ENCODE measurements at places on chromosomes 16 and 17. TPM values are rescaled to one million over a fixed set of nuclear protein-coding genes. Genes with fewer than 3 reads are reported as not detected.

Gene GNG13
- polyA plus RNA-seq = not detected

Gene KRT20
- polyA plus RNA-seq = not detected

Gene AATK
- polyA plus RNA-seq = 0.21 TPM

Gene SOST
- polyA plus RNA-seq = not detected

Gene CHD9NB
- polyA plus RNA-seq = 1.2 TPM

Gene FBXL16
- 3.0 TPM for polyA plus RNA-seq

Gene GLG1
- polyA plus RNA-seq = 107 TPM

Gene RHBDL1
- polyA plus RNA-seq = 4.1 TPM

Gene ARHGAP44
- 1.0 TPM for polyA plus RNA-seq

Gene TBX2
- polyA plus RNA-seq = 64.1 TPM

GRCh38 chr16:58443783-58444182, 51.5 kb downstream of the GINS3 start:
- H3K27ac ChIP-seq = no peak overlapping the region
- no peak for DNase-seq

DNA sequence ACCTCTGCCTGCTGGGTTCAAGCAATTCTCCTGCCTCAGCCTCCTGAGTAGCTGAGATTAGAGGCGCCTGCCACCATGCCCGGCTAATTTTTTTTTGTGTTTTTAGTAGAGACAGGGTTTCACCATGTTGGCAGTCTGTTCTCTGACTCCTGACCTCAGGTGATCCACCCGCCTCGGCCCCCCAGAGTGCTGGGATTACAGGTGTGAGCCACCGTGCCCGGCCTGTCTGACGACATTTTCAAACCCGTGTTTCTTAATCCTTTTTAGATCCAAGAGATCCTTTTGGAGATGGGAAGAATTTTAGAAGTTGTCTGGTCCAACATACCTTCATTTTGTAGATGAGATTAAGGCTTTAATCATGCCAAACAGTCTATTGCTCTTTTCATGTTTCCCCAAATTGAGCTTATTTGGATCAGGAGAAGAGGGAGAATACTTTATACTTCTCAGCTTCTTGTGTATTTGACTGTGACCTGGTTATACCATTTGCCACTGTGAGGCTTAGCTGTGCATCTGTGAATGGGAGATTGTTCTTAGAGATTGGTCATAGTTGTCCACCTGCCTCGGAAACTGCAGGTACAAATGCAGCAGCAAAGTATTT, 25.8 kb downstream of the USP10 start:
- H3K4me1 ChIP-seq = peaks cover 15% of the 10 kb centered on the region
- no peak overlapping the region for H3K4me3 ChIP-seq
- H3K36me3 ChIP-seq = no peaks in the 10 kb centered on the region
- H3K27me3 ChIP-seq = no peaks in the 10 kb centered on the region
- DNase-seq = no peak

DNA sequence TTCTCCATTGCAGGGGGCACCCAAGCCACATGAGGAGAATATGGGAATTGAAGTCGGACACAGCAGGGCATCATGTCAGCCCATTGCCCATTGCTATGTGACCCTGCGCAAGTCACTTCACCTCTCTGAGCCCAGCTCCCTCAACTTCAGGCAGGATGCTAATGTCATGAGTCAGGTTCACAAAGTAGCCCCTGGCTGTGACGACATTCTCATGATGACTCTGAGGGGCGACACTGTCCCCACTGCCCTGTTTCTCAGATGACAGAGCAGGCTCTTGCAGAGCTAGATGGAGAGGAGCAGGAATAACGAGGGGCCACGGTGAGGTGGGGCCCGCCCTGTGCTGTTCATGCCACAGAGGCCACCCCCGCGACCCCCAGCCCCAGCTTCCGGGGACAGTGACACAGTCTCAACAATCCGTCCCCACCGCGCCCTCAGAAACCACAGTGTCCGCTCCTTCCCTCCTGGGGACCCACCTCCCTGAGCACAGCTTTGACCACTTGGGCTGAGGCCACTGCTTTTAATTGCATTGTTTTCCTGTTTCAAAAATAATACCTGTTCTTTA, 13.2 kb upstream of the ZNF469 start:
- H3K4me1 ChIP-seq = no peaks in the 10 kb centered on the region
- no peak for DNase-seq
- H3K4me3 ChIP-seq = no peak overlapping the region
- no peaks in the 10 kb centered on the region for H3K27me3 ChIP-seq

GRCh38 chr16:82848013-82848412, 221.2 kb downstream of the CDH13 start:
- no peak for DNase-seq
- no peaks in the 10 kb centered on the region for H3K4me1 ChIP-seq
- no peaks in the 10 kb centered on the region for H3K27me3 ChIP-seq
- H3K36me3 ChIP-seq = no peaks in the 10 kb centered on the region

- no peak overlapping the region for H3K4me3 ChIP-seq
- no peaks in the 10 kb centered on the region for H3K36me3 ChIP-seq
- H3K4me1 ChIP-seq = peaks cover 7% of the 10 kb centered on the region
- DNase-seq = peak; percentile 82
- H3K27me3 ChIP-seq = no peaks in the 10 kb centered on the region
Observed at GRCh38 chr16:9061358-9061813, 30.1 kb upstream of the HAPSTR1 start.

- H3K4me1 ChIP-seq = no peaks in the 10 kb centered on the region
- no peak overlapping the region for H3K4me3 ChIP-seq
- DNase-seq = no peak
- no peaks in the 10 kb centered on the region for H3K27me3 ChIP-seq
Observed at GRCh38 chr16:12749076-12749475, 54.6 kb downstream of the CPPED1 start.

- no peak within 1 kb of the TSS for H3K27ac ChIP-seq
- peaks cover 2% of the 10 kb centered on the region for H3K36me3 ChIP-seq
- no peak within 1 kb of the TSS for H3K4me3 ChIP-seq
- no peaks in the 10 kb centered on the region for H3K4me1 ChIP-seq
- H3K27me3 ChIP-seq = peaks cover 2% of the 10 kb centered on the region
- DNase-seq = peak; percentile 79
Observed at GRCh38 chr17:4903051-4903818, at the start of gene CHRNE. TSS of gene CHRNE (minus strand) at chr17:4903098. CDS start at chr17:4903063, 35 bp downstream.

DNA sequence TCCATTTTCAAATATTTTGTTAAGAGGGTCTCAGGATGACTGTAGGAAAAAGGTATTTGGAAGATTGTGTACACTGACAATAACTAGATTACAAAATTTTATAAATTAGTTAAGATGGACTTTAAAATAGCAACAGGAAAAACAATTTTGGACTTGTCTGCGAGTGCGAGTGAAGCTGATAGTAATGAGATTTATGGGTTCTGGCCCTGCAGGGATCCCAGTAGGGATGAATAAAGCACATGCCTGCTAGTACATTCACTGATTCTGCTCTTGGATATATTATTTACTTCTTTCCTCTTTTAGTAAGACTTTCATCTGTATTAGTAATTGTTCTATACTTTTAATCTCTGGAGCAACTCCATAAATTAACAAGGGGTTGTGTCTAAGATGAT, 28.2 kb downstream of the PRKCA start:
- no peak overlapping the region for H3K27ac ChIP-seq
- H3K27me3 ChIP-seq = no peaks in the 10 kb centered on the region
- no peaks in the 10 kb centered on the region for H3K4me1 ChIP-seq
- peaks cover 14% of the 10 kb centered on the region for H3K36me3 ChIP-seq
- no peak for DNase-seq

DNA sequence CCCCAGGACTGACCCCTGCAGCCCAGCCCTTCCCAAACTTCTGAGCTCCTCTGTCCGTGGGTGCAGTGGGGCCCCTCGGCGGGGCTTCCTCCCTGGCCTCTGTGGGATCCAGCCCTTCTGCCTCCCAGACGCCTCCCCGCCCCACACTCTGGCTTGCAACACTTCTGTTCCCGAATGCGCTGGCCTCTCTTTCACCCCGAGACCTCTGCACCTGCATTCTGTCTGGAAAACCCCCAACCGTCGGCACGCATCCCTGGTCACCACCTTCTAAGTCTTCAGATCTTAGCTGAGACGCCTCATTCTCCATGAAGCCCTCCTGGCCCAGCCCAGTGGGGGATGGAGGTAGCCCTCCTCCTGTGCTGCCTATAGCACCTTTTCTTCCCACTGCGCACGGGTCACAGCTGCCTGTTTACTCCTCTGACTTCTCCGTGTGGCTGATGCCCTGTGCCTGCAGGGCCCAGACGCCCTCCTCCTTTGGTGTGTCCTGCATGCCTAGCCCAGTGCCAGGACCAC, 26.4 kb downstream of the TMEM235 start:
- DNase-seq = peak; percentile 13
- peaks cover 7% of the 10 kb centered on the region for H3K27me3 ChIP-seq
- peaks cover 3% of the 10 kb centered on the region for H3K4me1 ChIP-seq
- no peak overlapping the region for H3K27ac ChIP-seq

GRCh38 chr16:84585467-84585866, 32.4 kb downstream of the COTL1 start:
- DNase-seq = no peak
- peaks cover 9% of the 10 kb centered on the region for H3K4me1 ChIP-seq

GRCh38 chr17:68196394-68197090, 51.3 kb upstream of the AMZ2 start:
- H3K36me3 ChIP-seq = no peaks in the 10 kb centered on the region
- DNase-seq = no peak
- H3K27ac ChIP-seq = no peak overlapping the region
- no peak overlapping the region for H3K4me3 ChIP-seq
- peaks cover 60% of the 10 kb centered on the region for H3K27me3 ChIP-seq

DNA sequence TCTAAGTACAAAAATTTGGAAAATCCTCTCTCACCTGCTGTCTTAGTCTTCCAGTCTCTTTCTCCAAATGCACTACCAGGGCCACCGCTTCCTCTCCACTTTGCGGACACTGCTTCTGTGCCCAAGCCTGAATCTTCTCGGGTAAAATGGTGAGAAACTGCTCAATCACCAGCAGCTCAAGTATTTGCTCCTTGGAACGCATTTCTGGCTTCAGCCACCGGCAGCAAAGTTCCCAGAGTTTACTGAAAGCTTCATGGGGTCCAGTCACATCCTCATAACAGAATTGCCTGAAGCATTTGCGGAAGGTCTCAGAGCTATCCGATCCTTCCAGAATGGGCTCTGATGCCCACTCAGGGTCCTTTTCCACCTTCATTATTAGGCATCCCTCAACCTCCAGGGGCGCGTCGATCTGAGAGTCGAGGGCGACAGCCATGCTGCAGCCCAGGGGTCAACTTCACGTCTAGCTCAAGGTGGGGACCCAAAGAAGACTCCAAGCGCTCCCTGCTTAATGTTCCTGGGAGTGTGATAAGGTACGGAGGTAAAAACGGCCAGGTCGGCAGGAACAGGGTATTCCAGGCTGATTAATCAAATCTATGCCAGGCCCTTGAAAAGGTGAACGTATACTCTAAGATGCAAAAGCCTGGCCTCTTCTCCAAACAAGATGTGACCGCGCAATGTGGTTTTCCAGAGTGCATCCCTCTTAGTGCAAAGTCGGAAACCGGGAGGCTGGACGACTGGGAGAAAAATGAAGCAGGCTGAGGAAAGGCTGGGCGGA, 763 bp downstream of the ZKSCAN2 start:
- peak overlapping the region; percentile 32 for H3K27ac ChIP-seq
- peaks cover 18% of the 10 kb centered on the region for H3K36me3 ChIP-seq
- H3K4me1 ChIP-seq = peaks cover 4% of the 10 kb centered on the region
- DNase-seq = peak; percentile 15

DNA sequence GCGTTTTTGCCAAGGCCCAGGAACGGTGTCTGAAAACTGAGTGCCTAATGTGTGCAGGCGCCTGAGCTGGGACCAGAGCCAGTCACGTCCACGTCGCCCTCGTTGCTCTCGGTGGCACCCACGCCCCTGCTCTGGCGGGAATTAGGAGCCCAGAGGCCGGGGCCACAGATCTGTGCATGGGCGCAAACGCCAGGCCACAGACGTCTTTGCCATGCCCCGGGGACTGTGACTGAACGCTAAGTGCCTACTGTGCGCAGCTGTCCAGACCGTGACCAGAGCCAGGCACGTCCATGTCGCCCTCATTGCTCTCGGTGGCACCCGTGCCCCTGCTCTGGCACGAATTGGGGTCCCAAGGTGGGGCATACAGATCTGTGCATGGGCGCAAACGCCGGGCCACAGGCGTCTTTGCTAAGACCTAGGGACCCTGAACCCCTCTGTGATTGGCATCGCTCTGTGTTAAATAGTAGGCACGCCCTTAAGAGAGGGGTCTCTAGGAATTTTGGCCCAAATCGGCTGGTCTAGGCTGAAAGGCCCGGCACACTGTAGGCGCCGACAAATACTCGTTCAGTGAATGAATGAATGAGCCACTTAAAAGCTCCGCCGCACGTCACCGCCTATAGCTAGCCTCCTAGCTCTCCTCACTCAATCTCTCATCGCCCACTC, 827 bp upstream of the UBALD1 start:
- H3K27ac ChIP-seq = peak overlapping the region; percentile 97
- H3K4me1 ChIP-seq = peaks cover 25% of the 10 kb centered on the region
- H3K27me3 ChIP-seq = no peaks in the 10 kb centered on the region
- no peak for DNase-seq
- no peak overlapping the region for H3K4me3 ChIP-seq

DNA sequence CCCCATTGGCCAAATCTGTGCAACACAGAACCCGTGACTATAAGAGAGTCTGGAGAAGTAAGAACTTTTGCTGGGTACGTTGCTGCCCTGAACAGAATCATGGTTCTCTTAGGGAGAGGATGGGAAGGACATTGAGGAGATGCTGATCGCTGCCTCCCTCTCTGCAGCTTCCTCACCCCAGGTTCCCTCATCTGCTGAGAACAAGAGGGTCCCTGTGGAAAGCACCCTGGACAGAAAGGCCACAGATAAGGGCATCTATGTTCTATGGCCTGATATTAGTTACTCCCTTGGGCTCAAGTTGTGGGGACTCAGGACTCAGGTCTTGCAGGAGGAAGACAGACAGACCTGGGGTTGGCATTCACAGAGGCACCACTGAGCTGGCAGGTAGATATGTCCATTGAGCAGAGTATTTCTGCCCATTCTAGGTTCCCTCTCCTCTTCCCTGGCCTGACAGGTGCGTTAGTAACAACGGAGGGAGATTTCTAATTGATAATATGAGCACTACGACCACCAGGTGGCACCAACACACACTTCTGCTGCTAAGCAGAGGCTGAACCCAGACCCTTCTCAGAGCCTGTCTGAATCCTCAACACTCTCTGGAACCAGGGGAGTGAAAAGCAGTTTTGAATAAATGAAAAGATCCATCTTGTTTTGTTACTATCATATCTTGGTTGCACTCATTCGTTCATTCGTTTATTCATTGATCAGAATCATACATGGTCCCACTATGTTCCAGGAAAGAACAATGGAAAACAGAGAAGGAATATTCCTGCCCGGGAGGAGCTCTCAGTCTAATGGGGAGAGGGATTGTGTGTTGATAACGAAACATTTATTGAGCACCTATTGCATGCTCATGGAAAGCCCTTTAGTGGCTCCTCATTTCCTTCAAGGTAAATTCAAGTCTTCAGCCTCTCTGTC, 56.4 kb downstream of the SLC6A2 start:
- no peaks in the 10 kb centered on the region for H3K36me3 ChIP-seq
- H3K4me3 ChIP-seq = no peak overlapping the region
- peaks cover 3% of the 10 kb centered on the region for H3K27me3 ChIP-seq
- H3K4me1 ChIP-seq = no peaks in the 10 kb centered on the region
- no peak overlapping the region for H3K27ac ChIP-seq

GRCh38 chr16:13426269-13426668, 493.7 kb upstream of the ERCC4 start:
- H3K4me3 ChIP-seq = no peak overlapping the region
- H3K27me3 ChIP-seq = no peaks in the 10 kb centered on the region
- H3K36me3 ChIP-seq = no peaks in the 10 kb centered on the region
- no peak overlapping the region for H3K27ac ChIP-seq
- no peaks in the 10 kb centered on the region for H3K4me1 ChIP-seq

- H3K27ac ChIP-seq = no peak overlapping the region
- peaks cover 14% of the 10 kb centered on the region for H3K4me1 ChIP-seq
- H3K27me3 ChIP-seq = no peaks in the 10 kb centered on the region
- no peak for DNase-seq
- no peak overlapping the region for H3K4me3 ChIP-seq
- H3K36me3 ChIP-seq = no peaks in the 10 kb centered on the region
Observed at GRCh38 chr16:85557971-85558657, 55.0 kb upstream of the GSE1 start.
